H7 (cell line): ENCODE measurements at places on chromosomes 2 and 18. TPM values are rescaled to one million over a fixed set of nuclear protein-coding genes. Genes with fewer than 3 reads are reported as not detected.

WDR7 gene
- total RNA-seq = 6.2 and 13.0 TPM in 2 replicates

GRCh38 chr18:7456376-7456775 is 110.7 kb upstream of the PTPRM start:
- DNase-seq = no peak

- no peak for DNase-seq
Measured at GRCh38 chr2:173716458-173717052, 248.6 kb downstream of the SP3 start.

DNA sequence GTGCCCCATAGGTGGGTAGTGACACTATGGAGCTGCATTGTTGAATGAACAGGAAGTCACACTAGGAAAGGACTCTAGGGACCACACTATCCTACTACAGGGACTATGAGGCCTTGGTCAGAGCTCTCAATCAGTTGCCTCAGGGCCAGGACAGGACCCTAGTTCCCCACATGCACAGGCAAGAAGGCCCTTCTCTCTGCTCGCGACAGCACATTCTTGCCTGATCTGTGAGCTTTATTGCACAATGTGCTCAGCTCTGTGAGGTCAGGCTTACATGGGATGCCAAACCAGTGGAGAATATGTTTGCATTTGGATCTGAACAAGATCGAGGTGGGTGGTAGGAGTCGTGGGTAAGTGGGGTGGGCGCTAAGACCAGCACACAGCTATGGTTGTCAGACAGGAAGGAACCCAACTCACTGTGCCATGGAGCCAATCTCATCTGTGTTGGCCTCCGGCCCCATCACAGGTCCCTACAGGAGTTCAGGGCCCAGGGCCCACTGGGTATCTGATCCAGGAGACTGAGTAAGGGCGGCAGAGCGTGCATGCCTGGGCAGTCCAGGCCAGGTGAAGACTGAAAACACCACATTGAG is 8.0 kb downstream of the PCARE start:
- no peak for DNase-seq

- no peak for DNase-seq
Measured at GRCh38 chr18:70332694-70333093, 43.8 kb downstream of the SOCS6 start.

DNA sequence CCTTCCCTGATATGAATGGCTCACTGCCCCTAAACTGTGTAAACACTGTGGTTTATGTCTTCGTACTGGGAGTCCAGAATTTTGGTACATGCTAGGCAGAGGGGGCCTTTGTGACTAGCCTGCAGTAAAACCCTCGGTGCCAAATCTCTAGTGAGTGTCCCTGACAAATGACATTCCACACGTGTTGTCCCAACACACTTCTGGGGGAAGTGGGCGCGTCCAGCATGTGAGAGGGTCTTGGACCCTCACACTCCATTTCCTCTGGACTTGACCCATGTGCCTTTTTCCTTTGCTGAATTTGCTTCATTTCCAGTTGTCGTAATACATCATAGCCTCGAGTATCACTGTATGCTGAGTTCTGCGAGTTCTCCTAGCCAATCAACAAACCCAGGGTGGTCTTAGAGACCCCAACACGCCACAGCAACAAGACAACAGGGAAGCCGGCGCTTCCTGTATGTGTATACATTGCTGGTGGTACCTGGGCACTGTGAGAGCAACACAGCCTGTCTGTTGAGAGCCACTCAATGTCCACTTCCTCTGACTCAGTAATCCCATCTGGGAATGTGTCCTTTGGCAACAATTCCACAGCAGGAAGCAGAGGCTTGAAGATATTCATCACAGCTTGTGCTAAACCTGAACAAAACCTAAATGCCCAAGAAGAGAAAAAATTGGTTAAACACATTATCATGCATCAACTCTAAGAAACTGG is 26.9 kb upstream of the SLC66A3 start:
- no peak for DNase-seq

SP100 gene
- total RNA-seq = 0.15 TPM in 1 of 2 replicates, not detected in the other

- peak; percentile 73 for DNase-seq
Measured at GRCh38 chr2:56191617-56192016, 7.8 kb downstream of the CCDC85A start.

DNA sequence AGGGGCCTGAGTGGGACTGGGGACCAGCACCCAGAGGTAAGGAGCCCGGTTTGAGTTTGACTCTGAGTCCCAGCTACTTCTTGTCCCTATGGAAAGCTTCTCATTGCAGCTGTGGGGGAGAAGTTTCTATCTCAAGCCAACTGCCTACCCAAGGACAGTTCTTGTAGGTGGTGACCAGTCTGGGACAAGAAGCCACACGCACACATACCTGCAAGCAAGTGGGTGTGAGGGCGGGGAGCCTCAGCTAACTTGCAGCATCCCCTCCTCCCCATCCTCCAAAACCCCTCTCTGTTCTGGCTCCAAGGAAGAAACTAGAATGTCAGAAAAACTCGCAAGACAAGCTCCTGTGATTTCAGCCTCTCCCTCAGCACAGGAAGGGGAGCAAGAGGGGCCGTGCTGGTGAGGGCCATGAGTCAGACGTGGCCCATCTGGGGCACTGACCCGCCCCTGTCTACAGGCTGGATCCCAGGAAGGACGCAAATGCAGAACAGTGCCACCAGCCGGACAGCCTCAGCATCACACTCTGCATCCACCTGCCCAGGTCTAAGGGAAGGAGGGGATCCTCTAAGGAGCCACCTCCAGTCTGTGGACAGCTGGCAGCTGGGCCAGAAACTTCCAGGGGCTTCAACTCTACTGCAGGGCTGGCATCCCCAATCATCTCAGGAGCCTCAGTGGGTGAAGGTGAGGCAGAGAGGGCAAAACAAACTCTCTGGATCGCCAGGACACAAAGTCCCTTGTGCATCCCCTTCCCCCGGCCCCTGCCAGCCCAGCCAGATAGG is 103.4 kb downstream of the TNS1 start:
- DNase-seq = peak; percentile 97

GRCh38 chr18:709771-710170 is 2.7 kb downstream of the ENOSF1 start:
- DNase-seq = no peak

CAPN14 gene
- total RNA-seq = 0.11 and 0.17 TPM in 2 replicates

PECR gene
- 12.1 and 15.1 TPM in 2 replicates for total RNA-seq

DNA sequence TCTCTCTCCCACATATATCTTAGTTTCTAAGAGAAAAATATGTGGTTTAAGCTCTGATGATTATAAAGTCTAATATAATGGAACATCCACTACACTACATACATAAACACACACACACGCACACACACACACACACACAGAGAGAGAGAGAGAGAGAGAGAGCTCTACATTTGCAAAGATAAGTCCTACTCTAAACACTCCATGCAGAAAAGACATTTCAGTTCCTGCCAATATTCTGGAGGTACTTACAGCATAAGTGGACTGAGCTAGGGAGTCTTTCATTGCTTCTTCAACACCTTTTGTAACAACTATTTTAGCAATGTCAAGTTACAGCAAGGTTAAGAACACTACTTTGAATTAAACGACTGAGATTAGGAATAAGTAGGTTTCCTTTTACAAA is 80.1 kb downstream of the FIGN start:
- DNase-seq = no peak
